ENCODE measurements at places on chromosomes 4 and X.

DNA sequence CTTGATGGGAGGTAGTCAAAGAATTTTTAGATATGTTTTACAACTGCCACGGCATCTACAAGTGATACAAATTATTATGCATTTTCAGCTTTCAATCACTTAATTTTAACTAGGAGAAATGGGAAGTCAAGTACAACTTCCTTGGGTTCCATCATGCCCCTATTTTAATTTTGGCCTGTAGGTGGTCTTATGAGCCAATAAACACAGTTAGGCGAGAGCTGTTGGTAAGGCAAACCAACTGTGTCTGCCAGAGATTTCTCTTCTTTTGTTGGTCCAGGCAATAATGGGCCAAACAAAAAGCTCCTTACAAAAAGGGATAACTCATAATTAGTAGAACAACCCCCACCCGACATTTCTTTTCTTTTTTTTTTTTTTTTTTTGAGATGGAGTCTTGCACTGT lies 63.3 kb upstream of the ARX start:
- DNase-seq, result no peak

- DNase-seq, result no peak
Observed at GRCh38 chrX:47776292-47777006, 60.3 kb upstream of the ZNF81 start.

DNA sequence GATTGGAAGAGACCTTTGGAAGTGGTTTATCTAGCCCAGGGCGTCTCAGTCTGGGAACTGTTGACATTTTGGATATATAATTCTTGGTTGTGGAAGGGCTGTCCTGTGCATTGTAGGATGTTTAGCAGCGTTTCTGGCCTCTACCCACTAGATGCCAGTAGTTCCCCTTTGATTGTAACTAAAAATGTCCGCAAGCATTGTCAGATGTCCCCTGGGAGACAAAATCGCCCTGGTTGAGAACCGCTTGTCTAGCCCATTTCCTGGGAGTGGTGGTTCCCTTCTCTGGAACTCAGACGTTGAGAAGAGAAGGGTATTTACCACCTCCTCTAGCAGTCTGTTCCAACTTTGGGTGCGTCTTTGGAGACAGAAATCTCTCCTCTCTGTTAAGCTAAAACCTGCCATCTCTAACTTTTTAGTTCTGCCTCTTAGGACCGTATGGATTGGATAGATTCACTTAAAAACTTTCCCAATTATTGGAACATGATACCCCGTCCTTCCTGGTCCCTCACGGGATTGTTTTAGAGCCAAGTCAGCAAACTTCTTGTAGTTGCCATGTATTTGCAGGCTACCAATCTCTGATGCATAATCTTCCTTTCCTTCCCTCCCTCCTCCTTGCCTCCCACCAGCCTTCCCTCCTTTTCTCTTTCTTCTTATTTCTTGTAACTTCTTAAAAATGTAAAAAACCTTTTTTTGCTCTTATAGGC lies 13.9 kb downstream of the TMEM165 start:
- no peak for DNase-seq

GRCh38 chrX:105822138-105823091 lies at the start of gene NRK:
Gene NRK, plus strand, starts transcription at chrX:105822539. Its CDS starts 307 bp downstream, at chrX:105822846.
- DNase-seq, result peak; percentile 52

GRCh38 chr4:96366632-96367031 lies 526.7 kb downstream of the PDHA2 start:
- no peak for DNase-seq

DNA sequence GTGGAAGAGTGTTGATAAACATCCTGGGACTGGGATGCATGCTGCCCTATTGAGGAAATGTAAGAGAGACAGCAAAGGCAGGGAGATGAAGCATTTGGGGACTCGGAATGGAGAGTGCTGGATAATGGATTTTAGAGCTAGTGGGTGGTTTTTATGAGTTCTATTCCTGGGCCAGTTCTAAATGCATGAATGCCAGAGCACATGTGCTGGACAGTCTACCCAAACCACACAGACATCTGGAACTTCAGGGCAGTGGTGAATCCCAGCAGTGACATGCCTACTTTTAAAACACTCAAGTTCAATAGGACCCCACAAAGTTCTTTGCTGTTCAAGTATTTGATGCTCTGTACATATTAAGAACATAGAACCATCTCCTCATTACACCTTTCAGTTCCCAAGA lies 133.9 kb downstream of the CBR4 start:
- DNase-seq, result no peak

- peak; percentile 49 for DNase-seq
Observed at GRCh38 chrX:46796574-46797191, 37.8 kb upstream of the SLC9A7 start.

GRCh38 chr4:142091691-142092182 lies 455.4 kb downstream of the IL15 start:
- DNase-seq, result peak; percentile 91

DNA sequence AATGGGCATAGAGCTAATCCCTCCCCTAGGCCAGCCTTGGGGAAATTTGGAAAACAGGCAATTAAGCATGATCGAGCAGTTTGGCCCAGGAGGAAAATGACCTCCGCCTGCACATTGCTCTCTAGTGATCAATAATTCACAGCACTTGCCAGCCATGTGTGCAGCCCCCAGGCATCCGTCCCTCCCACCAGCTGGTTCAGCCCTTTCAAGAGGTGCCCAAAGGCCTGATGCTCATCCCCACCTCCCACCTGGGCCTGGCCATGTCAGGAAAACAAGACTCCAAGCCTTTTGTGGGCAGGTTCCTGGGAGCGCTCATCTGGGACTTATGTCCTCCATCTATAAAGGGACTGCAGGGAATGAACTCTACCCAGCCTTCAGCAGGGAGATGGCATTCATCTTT lies 17.5 kb upstream of the PPP2R2C start:
- no peak for DNase-seq

- DNase-seq, result peak; percentile 68
Observed at GRCh38 chr4:138870737-138871554, 144.6 kb upstream of the NOCT start.

DNA sequence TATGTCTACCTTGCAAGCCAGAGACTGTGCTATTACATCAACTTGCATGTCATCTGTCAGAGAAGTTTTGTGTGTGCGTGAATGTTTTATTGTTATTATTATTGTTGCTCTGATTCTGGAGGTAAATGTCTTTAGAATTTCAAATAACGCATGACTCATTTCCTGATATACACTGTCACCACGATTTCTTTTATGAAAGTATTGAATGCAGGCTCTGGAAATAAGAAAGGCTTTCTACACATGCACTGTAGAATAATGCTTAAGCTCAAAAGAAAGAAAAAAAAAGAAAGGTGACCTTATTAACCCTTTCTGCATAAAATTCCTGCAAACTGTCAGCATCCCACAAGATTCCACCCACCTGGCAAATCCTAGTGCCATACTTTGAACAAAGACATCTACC lies 632.9 kb downstream of the ZNF674 start:
- DNase-seq, result no peak

DNA sequence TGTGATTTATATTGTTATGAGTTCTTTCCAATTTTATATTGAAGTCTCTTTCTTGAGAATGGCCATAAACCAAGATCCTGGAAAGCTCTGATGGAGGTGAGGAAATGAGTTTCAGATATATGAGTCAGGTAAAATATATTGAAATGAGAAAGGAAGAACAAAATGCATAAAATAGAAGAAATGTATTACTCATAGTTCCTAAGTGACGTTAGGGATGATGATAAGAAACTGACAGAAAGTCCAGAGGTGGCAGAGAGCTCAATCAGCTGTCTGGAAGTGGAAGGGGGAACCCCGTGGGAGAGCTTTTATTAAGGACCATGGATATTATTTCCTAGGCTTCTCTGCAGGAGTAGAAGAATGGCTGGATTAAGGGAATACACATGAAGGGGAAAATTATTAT lies 24.6 kb downstream of the UGT2B7 start:
- no peak for DNase-seq

GRCh38 chrX:134026565-134027311 lies 41.3 kb upstream of the GPC3 start:
- peak; percentile 16 for DNase-seq

GRCh38 chrX:18753631-18754030 lies 46.2 kb downstream of the PPEF1 start:
- no peak for DNase-seq

DNA sequence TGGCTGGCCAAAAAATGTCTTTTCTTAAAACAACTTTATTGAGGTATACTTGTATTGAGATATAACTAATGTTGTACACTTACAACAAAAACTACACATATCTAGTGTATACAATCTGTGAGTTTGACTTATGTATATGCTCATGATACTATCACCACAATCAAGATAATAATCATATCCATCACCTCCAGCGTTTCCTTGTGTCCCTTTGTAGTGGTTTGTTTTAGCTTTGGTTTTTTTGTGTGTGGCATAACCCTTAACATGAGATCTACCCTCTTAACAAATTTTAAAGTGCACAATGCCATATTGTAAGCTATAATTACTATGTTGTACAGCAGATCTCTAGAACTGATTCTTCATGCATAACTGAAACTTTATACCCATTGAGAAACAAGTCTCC lies 13.4 kb upstream of the PCSK1N start:
- DNase-seq, result no peak

DNA sequence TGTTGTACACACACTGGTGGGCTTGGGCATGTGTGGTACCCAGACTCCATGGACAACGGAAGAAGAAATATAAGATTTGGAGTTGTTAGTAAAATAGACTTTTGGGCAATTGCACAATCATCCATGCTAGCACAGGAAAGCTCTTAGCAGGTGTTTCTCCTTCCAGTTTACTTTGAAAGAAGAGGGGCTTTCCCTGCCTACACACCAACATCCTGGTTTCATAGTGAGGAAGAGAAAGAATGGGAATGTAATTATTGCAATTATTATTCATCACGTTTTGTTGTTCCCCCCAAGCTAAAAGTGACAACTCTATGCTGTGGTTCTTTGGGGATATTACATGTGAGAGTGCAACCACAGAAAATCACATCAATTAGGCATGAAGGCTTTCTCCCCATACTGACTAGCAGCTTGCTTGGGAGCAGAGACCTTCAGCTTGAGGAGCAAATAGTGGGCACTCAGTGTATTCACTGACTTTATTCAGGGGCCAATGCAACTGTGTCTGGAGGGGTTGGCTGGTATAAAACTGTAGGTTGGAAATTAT lies 57.2 kb upstream of the PUDP start:
- DNase-seq, result no peak

GRCh38 chr4:22480675-22481327 lies 35.1 kb downstream of the ADGRA3 start:
- no peak for DNase-seq

DNA sequence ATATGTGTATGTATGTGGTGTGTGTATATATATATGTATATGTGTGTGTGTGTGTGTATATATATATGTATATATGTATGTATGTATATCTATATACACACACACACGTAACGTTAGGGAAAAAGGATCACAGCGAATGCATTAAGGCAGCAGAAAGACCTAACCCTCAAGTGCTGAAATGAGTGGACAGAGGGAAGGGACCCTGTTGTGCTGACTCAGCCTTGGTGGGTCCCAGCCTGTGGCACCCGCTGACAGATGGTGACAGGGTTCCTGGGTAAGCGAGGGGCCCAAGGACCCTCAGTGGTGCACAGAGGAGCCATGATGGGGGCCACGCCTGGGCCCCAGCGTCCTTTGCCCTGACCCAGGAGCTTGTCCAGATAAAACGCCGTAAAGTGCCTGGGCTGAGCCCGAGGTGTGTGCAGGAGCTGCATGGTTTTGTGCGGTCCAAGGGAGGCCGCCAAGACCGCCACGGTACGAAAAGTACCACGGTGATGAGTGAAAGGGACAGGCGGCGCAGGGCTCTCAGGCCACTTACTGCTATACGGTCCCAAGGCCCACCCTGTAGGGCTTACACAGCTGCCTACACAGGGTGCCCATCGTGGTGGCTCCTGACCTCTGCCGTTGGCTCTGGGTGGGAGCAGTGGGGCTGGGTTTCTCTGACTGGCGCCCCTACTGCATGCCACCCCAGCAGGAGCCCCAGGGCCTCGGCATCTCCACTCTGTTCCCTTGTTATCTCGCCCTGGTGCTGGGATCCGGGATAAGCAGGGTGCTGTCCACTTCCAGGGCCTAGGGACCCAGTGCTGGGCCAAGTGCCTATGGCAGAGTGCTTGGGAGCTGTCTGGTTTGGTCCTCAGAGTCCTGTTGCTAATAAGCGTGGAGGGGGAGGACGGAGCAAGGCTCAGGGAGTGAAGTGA lies 10.0 kb downstream of the SH3BP2 start:
- DNase-seq, result no peak

GRCh38 chr4:113534711-113535110 lies 226.8 kb downstream of the CAMK2D start:
- DNase-seq, result no peak

DNA sequence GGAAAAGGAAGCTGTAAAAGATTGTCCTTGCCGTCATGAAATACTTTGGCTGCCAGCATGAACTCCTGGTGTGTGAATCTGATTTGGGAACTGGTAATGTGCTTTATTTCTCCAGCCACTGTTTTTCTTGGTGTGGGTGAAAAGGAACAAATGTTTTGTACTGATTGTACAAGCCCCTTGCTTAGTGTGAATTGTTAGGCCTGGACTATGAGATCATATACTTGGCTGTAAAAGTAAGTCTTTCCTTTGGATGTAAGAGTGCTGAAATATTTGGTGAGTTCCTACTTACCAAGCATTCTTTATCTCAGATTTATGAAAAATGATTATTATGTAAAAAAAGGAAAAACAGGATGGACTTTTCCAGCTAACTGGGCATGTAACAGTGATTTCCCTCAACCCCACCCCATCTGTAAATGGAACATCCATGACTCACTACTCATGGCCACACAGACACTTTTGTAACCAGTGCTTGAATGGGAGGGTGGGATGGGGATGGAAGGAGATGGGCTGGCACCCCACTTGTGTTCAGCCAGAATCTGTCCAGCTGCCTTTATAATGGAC lies 6.3 kb downstream of the FNIP2 start:
- DNase-seq, result peak; percentile 52

GRCh38 chrX:33336783-33337182 lies 125.4 kb upstream of the DMD start:
- DNase-seq, result peak; percentile 0

- no peak for DNase-seq
Observed at GRCh38 chrX:65601530-65602220, 65.8 kb upstream of the MSN start.

GRCh38 chr4:173370130-173370476 lies 651 bp upstream of the SAP30 start:
- DNase-seq, result no peak

DNA sequence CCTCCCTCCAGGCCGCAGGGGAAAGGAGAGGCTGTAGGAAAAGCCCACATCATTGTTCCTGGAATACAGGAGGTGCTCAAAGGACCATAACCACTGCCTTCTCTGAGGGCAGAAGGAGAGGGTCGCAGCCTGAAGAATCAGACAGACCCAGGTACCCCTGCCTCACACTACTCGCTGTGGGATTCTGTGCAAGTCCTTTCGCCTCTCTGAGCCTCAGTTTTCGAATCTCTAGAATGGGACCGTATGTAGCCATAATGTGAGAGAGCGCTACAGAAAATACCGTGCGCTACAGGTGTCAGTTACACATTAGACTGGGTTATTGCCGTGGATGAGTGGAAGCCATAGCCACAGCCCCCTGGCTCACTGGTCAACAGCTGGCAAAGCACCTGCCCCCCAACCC lies 78.2 kb upstream of the PSAPL1 start:
- no peak for DNase-seq

DNA sequence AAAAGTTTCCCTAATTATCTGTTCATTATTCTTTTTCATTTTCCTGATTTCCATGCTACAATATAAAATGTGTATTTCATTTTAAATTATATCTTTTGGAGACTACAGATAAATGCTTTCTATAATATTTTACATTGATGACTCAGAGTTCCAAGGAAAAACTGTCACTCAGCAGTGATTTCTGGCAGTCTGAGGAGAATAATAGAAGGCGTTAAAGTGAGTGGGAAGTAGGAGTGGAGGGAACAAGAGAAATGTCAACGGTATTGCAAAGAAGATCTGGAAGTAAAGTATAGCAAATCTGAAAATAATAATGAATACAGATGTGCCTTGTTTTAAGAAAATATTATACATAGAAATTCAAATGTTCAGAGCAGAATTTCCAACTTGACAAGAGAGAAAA lies 293.6 kb upstream of the PITX2 start:
- DNase-seq, result no peak
